Ascending aorta (tissue), 2 donors: ENCODE measurements at places on chromosomes 6 and 20.

- no peak for DNase-seq
Observed at GRCh38 chr6:35038076-35038475, 103.1 kb downstream of the TCP11 start.

DNA sequence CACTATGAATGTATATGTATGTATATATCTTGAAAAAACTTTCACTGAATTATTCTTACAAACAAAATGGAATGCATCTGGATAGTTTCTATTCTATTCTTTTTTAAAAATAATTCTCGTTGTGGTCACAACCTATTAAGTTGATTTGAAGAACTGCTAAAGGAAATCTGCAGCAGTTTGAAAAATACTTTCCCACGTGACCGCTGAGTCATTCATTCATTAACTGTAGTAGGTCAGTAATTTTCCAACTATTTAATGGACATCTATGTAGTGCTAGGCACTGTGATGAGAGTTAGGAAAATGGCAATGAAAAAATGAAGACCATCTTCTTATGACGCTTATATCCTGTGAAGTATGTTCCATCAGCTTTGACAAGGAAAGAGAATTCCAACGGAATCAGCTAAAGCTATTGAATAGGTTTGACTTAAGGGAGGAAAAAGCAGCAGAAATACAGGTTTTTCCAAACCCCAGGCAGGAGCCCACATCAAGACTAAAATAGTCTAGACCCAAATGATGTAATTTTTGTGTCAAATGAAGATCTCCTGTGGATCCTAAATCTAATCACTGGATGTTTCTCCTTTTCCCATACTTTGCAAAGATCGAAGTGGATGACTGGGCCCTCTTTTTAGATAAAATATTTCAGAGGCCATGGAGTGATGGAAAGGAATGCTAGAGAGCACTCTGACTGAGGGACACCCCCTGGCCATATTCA, 4.1 kb upstream of the EFHC1 start:
- no peak for DNase-seq

- no peak for DNase-seq
Observed at GRCh38 chr6:143652841-143653331, 24.9 kb upstream of the PHACTR2 start.

DNA sequence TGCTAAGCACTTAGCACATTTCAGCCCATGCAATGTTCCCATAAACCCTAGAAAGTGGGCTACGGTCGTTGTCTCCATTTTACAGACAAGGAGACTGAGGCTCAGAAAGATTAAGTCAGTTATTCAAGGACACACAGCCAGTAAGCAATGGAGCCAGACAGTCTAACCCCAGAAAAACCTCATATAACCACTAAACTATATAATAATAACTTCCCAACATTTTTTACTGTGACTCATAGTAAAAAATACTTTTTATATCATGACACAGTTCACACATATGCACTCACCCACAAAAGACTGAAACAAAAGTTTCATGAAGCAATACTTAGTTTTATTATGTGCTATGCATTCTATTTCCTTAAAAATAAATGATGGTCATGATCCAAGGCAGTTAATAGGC, 66.2 kb upstream of the EYA2 start:
- DNase-seq = no peak

GRCh38 chr20:63023936-63024571, 17.3 kb upstream of the BHLHE23 start:
- DNase-seq = no peak

DNA sequence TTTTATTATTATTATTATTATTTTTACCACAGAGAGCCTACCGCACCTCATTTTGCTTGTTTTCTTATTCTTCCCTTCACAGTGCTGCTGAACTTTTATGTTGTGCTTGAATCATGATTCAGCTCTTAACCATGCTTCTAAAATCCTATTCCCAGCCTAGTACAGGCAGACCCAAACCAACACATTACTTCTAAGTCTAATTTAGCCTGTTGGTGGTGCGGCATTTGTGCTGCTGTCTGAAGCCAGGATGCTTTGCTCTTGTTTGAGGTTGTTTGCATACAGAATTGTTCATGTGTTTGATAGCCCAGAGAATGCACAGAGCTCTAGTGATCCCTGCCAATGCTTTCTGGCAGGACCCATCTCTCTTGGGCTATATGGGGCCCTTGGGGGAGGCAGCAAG, 213.5 kb upstream of the KCNG1 start:
- DNase-seq = no peak

DNA sequence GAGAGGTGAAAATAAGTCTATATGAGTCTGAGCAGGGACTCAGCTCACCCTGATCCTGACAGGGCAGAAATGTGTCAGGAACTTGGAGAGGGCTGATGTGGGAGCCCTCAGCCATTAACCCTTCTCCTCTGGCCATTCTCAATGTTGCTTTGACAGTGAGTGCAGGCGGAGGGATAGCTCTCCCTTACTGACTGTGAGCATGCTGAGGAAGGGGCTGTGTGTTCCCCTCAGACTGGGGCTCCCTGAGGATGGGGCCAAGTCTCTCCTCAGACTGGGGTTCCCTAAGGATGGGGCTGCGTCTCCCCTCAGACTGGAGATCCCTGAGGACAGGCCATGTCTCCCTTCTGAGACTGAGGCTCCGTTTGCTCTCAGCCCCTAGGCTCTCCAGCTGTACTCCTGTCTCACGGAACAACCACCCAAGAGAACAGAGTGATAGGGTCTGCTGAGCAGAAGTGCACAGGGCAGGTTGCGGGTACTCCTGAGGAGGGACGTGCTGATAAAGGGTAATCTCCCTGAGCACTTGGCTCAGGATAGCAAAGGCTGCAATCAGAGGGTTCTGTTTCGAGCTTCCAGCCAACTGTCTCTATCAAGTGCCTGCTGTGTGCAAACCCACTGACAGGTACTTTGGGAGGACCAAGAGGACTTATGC, 141.0 kb downstream of the MRPL14 start:
- DNase-seq = no peak

- no peak for DNase-seq
Observed at GRCh38 chr6:153056308-153056707, 53.8 kb upstream of the MTRF1L start.

- peak; percentile 75 for DNase-seq
Observed at GRCh38 chr6:125759184-125759902, 9.9 kb downstream of the HEY2 start.

GRCh38 chr6:35665573-35665972, 23.1 kb downstream of the FKBP5 start:
- DNase-seq = no peak

- no peak for DNase-seq
Observed at GRCh38 chr6:7542874-7543624, 1.6 kb downstream of the DSP start.

GRCh38 chr6:117870486-117871242, 36.4 kb upstream of the SLC35F1 start:
- no peak for DNase-seq

- no peak for DNase-seq
Observed at GRCh38 chr6:156980515-156980914, 203.3 kb downstream of the ARID1B start.

- no peak for DNase-seq
Observed at GRCh38 chr20:23047738-23048214, 1.7 kb downstream of the THBD start.

GRCh38 chr20:8161264-8162071, 29.4 kb downstream of the PLCB1 start:
- DNase-seq = no peak

DNA sequence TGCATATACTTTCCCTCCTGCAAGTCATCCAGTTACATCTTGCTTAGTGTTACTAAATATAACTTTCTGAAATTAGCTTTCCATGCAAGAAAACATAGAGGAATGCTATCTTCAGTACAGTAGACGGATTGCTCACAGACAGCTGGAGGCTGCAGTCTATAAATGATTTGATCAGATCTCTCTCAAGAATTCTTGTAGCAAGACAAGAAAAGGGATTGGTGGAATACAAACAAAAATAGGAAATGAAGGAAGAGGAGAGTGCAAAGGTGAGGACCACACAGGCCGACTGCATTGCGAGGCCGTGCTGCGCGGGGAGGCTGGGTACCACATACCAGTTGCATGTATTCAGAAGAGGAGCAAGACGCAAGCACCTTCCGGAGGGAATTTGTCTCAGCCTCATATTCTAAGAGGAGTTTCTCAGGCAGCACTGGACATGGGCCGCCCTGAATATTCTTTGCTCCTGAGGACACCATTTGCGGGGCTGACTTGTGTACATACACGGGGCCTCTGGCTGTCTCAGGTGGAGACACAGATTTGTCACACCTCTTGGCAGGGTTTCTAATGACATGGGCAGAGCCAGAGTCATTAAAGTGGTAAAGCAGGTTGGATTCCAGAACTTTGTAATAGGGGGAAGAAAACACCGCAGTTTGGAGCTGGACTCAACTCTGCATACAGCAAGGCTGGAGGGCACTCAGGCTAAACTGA, 22.7 kb upstream of the KIF25 start:
- no peak for DNase-seq

GRCh38 chr6:70707893-70708292, 40.2 kb downstream of the SMAP1 start:
- DNase-seq = no peak

DNA sequence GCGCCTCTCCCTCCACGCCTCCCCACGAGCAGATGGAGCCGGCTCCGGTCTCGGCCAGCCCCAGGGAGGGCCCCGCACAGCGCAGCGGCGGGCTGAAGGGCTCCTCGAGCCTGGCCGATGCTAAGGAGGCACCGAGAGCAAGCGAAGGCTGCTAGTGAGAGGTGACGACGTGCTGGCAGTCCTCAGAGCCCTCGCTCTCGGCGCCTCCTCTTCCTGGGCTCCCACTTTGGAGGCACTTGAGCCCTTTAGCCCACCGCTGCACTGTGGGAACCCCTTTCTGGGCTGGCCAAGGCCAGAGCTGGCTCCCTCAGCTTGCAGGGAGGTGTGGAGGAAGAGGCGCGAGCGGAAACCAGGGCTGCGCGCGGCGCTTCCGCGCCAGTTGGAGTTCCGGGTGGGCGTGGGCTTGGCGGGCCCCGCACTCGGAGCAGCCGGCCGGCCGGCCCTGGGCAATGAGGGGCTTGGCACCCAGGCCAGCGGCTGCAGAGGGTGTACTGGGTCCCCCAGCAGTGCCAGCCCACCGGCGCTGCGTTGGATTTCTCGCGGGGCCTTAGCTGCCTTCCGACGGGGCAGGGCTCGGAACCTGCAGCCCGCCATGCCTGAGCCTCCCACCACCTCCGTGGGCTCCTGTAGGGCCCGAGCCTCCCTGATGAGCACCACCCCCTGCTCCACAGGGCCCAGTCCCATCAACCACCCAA, 2.5 kb upstream of the TMEM14C start:
- no peak for DNase-seq

DNA sequence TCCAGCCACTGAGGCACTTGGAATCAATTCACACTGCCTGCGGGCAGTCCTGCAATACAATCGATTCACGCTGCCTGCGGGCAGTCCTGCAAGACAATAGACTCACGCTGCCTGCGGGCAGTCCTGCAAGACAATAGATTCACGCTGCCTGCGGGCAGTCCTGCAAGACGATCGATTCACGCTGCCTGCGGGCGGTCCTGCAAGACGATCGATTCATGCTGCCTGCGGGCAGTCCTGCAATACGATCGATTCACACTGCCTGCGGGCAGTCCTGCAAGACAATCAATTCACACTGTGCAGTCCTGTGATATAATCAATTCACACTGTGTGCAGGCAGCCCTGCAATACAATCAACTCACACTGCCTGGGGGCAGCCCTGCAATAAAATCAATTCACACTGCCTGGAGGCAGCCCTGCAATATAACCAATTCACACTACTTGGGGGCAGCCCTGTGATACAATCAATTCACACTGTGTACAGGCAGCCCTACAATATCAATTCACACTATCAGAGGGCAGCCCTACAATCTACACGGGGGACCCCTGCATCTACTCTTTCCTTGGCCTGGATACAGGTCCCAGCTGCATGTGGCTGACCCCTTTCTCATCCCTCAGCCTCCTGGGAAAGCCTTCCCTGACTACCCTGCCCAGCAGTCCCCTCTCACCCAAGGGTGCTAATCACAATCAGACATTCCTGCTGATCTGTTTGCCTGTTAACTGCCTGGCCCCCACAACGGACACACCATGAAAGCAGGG, 10.4 kb downstream of the TAF4 start:
- DNase-seq = no peak

DNA sequence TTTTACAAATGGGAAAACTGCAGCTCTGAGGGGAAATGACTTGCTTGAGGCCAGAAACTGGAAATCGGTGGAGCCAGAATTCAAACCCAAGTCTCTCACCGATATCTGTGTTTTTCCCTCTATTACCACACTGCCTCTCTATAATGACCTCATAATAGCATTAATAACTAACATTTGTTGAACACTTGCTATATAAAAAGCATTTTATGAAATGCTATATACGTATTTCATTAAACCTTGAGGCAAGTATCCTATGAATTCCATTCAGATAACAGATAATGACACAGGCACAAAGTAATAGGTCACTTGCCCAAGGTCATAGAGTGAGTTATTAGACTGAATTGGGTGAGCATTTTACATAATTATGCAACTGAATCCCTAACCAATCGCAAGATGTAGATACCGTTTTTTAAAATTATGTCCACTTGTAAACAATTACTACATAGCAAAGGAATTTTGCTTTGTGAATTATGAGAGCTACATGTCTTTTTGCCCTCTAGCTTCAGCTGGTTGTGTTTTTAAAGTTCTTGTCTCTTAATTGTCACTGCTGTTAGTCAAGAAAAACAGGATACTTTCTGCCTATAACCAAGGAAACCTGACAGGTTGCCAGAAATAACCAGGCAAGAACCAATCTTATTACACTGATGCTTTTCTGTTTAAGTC, 4.7 kb downstream of the DSN1 start:
- no peak for DNase-seq

GRCh38 chr6:28105245-28105639, 19.2 kb upstream of the ZSCAN16 start:
- DNase-seq = no peak

- DNase-seq = no peak
Observed at GRCh38 chr6:971981-972640, 279.2 kb upstream of the EXOC2 start.

- no peak for DNase-seq
Observed at GRCh38 chr20:49490689-49491088, 8.2 kb upstream of the KCNB1 start.

DNA sequence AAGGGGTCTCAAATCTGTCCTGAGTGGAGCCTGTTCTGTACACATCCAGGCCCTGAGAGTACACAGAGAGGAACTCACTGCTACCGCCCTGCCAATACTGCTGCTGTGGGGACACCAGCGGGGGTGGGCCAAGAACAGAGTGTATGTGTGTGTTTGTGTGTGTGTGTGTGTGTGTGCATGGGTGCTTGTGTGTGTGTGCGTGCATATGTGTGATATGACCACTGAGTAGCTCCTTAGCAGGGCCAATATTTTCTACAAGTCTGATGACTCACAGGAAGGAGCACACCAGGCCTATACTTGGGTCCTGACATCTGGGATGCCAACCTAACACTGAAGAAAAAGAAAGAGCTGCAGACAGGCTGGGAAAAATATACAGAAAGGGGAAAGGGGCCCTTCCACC, 1.4 kb downstream of the RAET1E start:
- no peak for DNase-seq

DNA sequence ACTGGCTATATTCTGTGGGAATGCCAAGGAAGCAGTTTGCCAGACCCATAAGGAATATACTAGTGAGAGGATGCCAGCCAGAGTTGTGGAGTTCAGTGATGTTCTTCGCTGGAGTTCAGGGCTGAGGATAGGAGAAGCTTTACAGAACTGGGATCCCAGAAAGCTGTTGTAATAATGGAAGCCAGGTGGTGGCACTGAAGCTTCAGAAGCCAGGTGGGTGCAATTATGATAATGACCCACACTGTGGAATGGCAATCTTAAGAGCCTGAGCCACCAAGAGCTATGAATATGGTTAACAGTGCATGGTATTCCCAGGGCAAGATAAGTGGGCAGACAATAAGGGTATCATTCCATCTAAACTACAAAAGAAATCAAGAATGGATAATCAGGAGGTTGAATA, 25.1 kb upstream of the ENPP1 start:
- no peak for DNase-seq
